ENCODE measurements at places on chromosomes 5 and 9. TPM values are rescaled to one million over a fixed set of nuclear protein-coding genes. Genes with fewer than 3 reads are reported as not detected.

Gene CRHBP
- total RNA-seq, result not detected

Gene MCC
- 0.88 TPM for total RNA-seq

Gene NME5
- not detected for total RNA-seq

Gene HMCN2
- total RNA-seq, result not detected

Gene PPIP5K2
- 52.7 TPM for total RNA-seq

Gene TLX3
- not detected for total RNA-seq

Gene MSANTD3
- total RNA-seq, result 11.1 TPM

Gene EPB41L4A
- not detected for total RNA-seq

Gene CDH6
- total RNA-seq, result not detected

Gene ANXA6
- total RNA-seq, result 286 TPM

Gene LCN1
- not detected for total RNA-seq

GRCh38 chr5:96881511-96882115, 5.3 kb downstream of the ERAP2 start:
- no peaks in the 10 kb centered on the region for H3K27me3 ChIP-seq
- DNase-seq, result no peak
- H3K4me1 ChIP-seq, result peaks cover 72% of the 10 kb centered on the region
- peak overlapping the region; percentile 81 for H3K4me3 ChIP-seq
- H3K27ac ChIP-seq, result peak overlapping the region; percentile 89

DNA sequence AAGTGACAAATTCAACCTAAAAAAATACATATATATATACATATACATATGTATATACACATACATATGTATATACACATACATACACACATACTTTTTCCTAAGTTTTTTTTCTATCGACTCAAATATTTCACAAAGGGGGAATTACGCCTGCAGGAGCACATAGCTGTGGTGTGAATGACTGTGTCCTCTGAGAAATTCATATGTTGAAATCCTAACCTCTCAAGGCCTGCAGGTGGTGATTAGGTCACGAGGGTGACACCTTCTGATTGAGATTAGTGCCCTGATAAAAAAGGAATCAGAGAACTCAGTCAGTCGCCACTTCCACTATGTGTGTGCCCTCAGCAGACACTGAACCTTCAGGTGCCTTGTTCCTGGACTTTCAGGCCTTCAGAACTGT, 248.7 kb downstream of the SEMA5A start:
- no peaks in the 10 kb centered on the region for H3K36me3 ChIP-seq
- no peak for DNase-seq
- H3K27ac ChIP-seq, result no peak overlapping the region
- H3K4me3 ChIP-seq, result no peak overlapping the region

DNA sequence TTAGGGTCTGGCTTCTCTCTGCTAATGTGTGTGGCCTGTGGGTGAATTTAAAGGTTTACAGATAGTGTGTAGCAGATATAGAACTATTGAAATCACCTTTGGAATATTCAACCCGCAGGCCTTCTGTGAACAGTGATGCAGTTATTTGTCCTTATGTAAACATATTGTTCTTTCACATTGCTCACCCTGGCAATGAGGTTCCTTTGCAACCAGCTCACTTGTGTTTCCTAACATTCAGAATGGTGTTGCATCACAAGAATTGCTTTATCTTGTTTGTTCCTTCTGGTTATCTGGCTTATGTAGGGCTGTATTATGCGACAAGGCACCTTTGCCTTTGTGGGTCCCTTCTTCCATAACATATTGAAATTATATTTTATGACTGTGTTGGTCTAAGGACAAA, 370.3 kb downstream of the NNT start:
- H3K36me3 ChIP-seq, result no peaks in the 10 kb centered on the region
- no peaks in the 10 kb centered on the region for H3K27me3 ChIP-seq
- no peak overlapping the region for H3K27ac ChIP-seq
- no peak for DNase-seq
- H3K4me3 ChIP-seq, result no peak overlapping the region

DNA sequence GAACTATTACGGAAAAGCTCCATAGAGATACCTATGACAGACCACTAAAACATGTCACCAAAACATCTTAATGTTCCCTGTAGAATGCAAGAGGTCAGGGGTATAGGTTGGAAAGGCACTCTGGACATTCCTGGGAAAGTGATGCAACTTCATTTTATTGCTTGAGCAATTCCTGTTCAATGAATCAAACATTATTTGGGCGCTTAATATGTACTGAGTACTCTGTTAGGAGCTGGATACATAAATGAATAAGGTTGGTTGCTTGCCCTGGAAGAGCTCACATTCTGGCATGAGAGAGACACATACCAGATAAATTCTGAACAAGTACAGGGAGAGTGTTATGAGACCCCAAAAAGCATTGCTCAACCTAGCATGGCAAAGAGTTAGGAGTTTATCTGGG, 408.9 kb upstream of the DMAC1 start:
- no peaks in the 10 kb centered on the region for H3K36me3 ChIP-seq
- H3K4me3 ChIP-seq, result no peak overlapping the region
- peaks cover 4% of the 10 kb centered on the region for H3K27me3 ChIP-seq
- H3K4me1 ChIP-seq, result no peaks in the 10 kb centered on the region
- no peak for DNase-seq

DNA sequence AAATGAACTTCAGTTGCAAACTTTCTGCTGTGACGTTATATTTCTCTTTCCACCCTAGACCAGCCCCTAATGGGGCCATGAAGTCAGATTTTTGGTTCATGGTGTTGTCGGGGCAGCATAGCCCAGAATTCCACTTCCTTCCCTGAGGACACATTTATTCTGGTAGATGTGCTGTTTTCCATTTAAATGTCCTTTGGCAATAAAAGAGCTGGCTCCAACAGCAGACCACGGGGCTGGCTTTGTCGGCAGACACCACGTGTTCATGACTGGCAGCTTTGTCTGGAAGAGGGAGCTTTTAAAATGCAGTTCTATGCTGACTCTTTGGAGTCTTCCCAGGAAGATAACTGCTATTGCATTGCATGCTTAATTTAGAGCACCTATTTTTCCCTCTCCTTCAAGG, 17.6 kb upstream of the LCP2 start:
- H3K4me3 ChIP-seq, result no peak overlapping the region
- H3K36me3 ChIP-seq, result peaks cover 6% of the 10 kb centered on the region
- DNase-seq, result no peak
- H3K27ac ChIP-seq, result no peak overlapping the region

DNA sequence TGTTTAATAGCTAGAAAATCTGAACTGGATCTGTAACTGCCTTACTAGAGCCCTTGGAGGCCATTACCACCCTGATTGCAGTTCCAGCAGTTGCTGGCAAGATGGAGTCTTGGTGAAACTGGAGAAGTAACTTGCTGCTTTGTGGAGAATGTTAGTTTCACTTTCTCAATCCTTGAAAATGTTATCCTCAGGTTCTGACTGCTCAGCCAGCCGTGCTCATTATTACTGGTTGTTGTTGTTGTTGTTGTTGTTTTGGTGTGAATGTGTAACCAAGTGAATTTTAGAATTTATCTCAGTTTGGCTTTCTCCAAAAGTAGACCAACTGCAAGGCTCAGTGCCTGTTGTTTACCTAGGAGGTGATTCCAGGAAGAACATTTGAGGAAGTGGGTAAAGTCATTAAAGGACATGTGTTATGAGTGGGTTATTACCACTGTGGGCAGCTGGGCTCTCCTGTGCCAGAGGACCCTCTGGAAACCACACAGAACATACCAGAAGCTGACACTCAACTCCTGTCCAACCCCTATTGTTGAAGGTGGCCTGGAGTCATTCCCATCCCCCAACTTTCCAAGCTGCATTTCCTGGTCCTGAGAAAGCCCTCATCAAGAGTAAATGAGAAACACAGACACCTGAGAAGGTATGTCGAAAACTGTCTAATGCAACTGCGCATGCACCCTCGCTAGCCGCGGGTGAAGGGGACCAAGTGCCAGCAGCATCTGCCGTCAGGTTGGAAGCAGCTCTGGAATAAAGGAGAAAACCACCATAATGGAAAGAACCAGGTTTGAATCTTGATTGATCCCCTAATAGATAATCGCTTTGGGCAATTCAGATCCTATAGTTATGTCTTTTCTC, 111.6 kb downstream of the CMYA5 start:
- H3K4me1 ChIP-seq, result peaks cover 19% of the 10 kb centered on the region
- peaks cover 9% of the 10 kb centered on the region for H3K36me3 ChIP-seq
- no peak overlapping the region for H3K4me3 ChIP-seq
- no peak for DNase-seq
- H3K27me3 ChIP-seq, result no peaks in the 10 kb centered on the region

GRCh38 chr9:8494571-8494970, 695.0 kb upstream of the DMAC1 start:
- H3K36me3 ChIP-seq, result no peaks in the 10 kb centered on the region
- DNase-seq, result no peak

- peaks cover 33% of the 10 kb centered on the region for H3K36me3 ChIP-seq
- peaks cover 50% of the 10 kb centered on the region for H3K4me1 ChIP-seq
- peak overlapping the region; percentile 98 for H3K4me3 ChIP-seq
- H3K27ac ChIP-seq, result peak overlapping the region; percentile 95
- no peaks in the 10 kb centered on the region for H3K27me3 ChIP-seq
Observed at GRCh38 chr9:93452710-93453046, 703 bp downstream of the FAM120AOS start.

- DNase-seq, result no peak
- H3K4me3 ChIP-seq, result no peak overlapping the region
- no peak overlapping the region for H3K27ac ChIP-seq
- H3K27me3 ChIP-seq, result peaks cover 11% of the 10 kb centered on the region
- H3K4me1 ChIP-seq, result no peaks in the 10 kb centered on the region
- H3K36me3 ChIP-seq, result no peaks in the 10 kb centered on the region
Observed at GRCh38 chr9:89243296-89244061, 64.9 kb upstream of the SHC3 start.

DNA sequence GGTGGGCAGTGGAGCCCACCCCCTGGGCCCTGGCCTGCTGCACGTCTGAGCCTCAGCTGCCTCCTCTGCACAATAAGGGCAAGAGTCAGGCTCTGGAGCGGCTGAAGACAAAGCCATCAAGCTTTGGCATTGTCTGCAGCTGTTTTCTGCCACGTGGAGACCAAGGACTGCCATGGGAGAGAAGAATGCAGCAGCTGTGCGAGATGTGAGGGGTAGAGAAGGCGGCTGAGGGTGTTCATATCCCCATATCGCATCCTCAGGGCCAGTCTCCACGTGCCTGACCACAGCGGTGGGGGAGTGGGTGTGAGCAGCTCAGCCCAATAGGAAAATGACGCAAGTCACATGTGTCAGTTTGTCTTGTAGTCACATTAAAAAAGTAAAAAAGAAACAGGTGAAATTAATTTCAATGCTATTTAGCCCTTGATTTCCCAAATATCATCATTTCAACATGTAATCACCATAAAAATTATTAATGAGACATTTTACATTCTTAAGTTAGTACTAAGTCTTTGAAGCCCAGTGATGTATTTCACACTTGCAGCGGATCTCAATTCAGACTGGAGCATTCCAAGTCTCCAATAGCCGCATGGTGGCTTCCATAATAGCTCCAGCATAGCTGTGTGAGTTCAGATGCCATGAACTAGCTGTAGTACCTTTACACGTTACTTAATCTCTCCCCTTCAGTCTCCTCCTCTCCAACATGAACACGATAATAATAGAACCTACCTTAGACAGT, 6.6 kb downstream of the C1QTNF2 start:
- no peaks in the 10 kb centered on the region for H3K36me3 ChIP-seq
- peaks cover 26% of the 10 kb centered on the region for H3K27me3 ChIP-seq
- no peak overlapping the region for H3K27ac ChIP-seq
- no peak overlapping the region for H3K4me3 ChIP-seq
- DNase-seq, result no peak

GRCh38 chr9:86624630-86625029, 270.4 kb upstream of the TUT7 start:
- DNase-seq, result no peak
- H3K4me3 ChIP-seq, result no peak overlapping the region
- no peaks in the 10 kb centered on the region for H3K4me1 ChIP-seq
- no peak overlapping the region for H3K27ac ChIP-seq
- H3K36me3 ChIP-seq, result no peaks in the 10 kb centered on the region

- no peaks in the 10 kb centered on the region for H3K36me3 ChIP-seq
- no peak overlapping the region for H3K4me3 ChIP-seq
- DNase-seq, result no peak
- no peak overlapping the region for H3K27ac ChIP-seq
- no peaks in the 10 kb centered on the region for H3K4me1 ChIP-seq
- H3K27me3 ChIP-seq, result peaks cover 15% of the 10 kb centered on the region
Observed at GRCh38 chr9:88198341-88198807, 60.1 kb upstream of the SPATA31C2 start.

- H3K4me1 ChIP-seq, result peaks cover 22% of the 10 kb centered on the region
- H3K36me3 ChIP-seq, result no peaks in the 10 kb centered on the region
- H3K27ac ChIP-seq, result no peak overlapping the region
- H3K27me3 ChIP-seq, result peaks cover 70% of the 10 kb centered on the region
Observed at GRCh38 chr5:88677376-88677895, 205.5 kb downstream of the MEF2C start.

DNA sequence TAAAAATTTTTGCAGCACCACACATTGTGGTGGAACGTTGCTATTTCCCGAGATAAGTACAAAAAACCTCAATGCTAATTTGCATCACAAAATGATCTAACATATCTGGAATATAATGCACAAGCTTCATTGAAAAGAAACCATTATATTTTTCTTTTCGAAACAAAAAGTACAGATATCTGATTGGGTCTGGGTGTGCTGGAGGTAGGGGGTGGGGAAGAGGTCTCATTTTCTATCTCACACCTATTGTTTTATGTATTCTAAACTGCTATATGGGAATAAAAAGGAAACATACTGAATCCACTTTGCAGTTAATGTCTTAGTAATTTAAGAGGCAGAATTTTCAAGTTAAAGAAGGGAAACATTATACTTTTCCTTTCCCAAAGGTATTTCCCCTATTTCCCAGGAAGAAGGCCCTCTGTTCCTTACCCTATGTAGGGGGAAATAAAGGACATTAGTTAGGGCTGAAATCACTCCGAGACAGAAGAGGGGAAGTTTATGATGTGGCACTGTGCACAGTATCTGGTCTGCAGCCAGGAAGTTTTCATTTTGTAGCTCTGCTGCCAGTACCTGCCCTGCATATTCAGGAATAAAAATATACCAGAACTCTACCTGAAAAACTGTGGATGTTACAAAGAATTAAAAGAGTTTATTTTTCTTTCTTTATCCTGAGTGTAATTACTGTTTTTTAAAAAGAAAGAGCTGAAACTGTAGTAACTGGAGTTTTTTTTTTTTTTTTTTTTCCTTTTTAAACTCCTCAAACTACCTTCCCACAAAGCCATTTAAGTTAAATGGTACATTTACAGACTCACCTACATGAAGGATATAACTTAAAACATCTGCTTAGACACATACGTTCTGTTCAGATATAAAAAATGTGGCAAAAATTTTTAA, 7.4 kb downstream of the MEF2C start:
- no peaks in the 10 kb centered on the region for H3K36me3 ChIP-seq
- no peak overlapping the region for H3K4me3 ChIP-seq
- DNase-seq, result no peak
- no peaks in the 10 kb centered on the region for H3K4me1 ChIP-seq

GRCh38 chr5:147956064-147956841, 49.9 kb upstream of the C5orf46 start:
- no peaks in the 10 kb centered on the region for H3K4me1 ChIP-seq
- no peaks in the 10 kb centered on the region for H3K36me3 ChIP-seq
- H3K4me3 ChIP-seq, result no peak overlapping the region
- no peaks in the 10 kb centered on the region for H3K27me3 ChIP-seq
- no peak overlapping the region for H3K27ac ChIP-seq
- DNase-seq, result no peak

- no peak for DNase-seq
- H3K4me3 ChIP-seq, result no peak overlapping the region
- peaks cover 3% of the 10 kb centered on the region for H3K27me3 ChIP-seq
- no peaks in the 10 kb centered on the region for H3K36me3 ChIP-seq
- H3K27ac ChIP-seq, result no peak overlapping the region
Observed at GRCh38 chr9:124724415-124725067, 46.6 kb downstream of the NR6A1 start.

- peaks cover 7% of the 10 kb centered on the region for H3K36me3 ChIP-seq
- peak overlapping the region; percentile 87 for H3K27ac ChIP-seq
- no peaks in the 10 kb centered on the region for H3K27me3 ChIP-seq
- peaks cover 59% of the 10 kb centered on the region for H3K4me1 ChIP-seq
- peak overlapping the region; percentile 87 for H3K4me3 ChIP-seq
- DNase-seq, result no peak
Observed at GRCh38 chr9:36488389-36488756, 84.3 kb upstream of the MELK start.
